ENCODE measurements at places on chromosomes 1 and 21.

DNA sequence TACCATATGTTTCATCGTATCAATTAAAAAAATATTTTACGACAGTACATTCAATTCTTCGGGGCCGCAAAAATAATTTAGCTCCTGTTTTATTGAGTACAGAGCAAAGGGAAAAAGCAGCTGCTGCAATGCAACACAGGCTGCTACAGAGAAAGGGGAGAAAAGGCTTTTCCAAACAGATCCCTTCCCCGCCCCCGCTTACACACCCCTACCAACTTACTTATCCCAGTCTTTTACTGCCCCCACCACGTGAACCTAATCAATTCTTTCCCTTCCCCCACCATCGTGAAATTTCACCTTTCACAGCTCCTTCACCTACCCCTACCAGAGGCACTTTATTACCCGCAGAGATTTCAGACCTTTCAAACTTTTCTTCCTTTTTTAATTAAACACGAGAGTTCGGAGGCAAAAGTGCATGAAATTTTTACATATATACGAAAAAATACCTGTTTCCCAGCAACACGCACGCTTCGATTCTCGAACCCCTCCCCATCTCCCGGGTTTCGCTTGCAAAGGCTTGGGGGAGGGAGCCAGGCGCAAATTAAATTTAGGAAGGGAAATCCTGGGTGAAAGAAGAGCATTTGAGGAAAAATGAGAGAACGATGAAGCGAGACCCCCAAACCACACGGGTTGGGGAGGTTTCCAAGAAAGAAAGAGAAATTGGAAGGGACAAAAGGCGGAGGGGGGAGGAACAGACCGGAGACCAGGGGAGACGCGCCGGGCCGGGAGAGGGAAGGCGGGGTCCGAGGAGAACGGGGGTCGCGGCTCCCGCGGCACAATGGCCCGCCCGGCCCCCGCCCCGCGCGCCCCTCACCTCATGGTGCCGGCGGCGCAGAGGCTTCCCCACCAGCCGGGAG is 823 bp downstream of the ENAH start:
- no peak for DNase-seq

DNA sequence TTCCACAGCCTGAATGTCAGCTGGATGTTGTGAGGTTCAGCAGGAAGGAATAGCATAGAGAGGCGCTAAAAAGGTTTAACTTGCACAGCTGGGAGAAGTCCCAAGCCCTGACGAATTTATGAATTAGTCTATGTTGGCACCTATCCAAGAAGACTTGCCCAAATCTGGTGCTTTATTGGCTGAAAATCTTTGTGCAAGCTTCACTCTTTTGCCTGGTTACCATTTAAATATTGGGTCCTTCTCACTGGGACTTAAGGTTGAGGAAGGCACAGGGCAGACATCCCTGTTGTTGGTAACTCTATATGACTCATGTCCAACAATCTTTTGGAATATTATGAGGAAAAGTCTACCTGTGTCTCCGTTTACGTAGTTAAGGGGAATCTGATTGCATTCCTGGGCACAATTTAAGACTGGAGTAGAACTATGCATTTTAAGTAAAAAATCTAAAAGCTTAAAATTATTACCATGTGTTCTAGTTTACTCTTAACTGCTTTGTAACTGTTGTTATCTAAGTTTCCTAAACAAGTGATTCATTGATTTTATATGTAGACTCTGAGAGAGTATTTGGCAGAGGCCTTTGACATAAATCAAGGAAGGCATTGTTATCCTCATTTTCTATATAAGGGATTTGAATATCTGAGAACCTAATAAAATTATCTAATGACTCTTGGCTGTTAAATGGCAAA is 181.7 kb upstream of the DPYD start:
- DNase-seq = no peak

GRCh38 chr1:158689875-158690274 is 3.4 kb upstream of the SPTA1 start:
- no peak for DNase-seq

DNA sequence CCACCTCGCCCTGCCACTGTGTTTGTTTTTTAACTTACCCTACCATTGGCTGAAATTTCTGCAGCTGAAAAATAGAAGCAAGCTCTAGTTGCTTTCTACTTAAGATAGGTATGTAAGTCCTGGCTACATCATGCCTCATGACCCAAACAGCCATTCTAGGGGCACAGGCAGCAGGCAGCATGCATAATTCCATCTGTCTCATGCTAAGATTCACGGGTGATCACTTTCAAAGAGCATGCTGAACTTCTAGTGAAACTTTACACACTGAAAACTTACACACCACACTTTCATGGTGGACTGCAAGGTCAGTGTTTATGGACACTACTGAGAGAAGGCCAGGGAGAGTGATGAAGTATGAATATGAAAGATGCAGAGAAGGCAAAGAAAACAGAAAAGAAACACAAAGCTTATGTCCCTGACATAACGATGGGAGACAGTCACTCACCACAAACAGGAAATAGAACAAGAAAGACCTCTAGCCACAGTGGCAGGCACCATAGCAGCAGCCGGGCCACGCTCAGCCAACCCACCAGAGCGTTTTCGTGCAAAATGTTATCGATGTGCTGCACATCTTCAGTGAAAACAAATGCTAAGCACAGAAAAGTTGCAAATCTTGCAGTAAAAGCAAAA is 102.3 kb upstream of the TIAM1 start:
- DNase-seq = no peak

DNA sequence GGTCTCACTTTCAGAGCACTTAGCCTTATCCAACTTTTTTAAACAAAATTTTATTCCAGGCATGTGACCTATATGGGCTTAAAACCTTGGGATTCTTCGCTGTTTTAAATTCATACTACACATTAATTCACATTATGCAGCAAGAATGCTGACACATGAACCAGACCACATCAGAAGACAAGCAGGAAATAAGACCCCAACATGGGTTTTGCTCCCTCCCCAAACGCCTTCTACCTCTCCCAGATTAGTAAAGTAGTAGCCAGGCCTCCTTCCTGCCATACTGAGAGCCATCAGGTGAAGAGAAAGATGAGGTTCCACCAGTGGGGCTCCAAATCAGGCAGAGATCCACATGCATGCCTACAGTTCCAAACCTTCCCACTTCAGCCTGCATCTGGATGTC is 3.7 kb downstream of the IGSF3 start:
- DNase-seq = no peak

GRCh38 chr1:241596633-241597032 is 43.5 kb downstream of the CHML start:
- DNase-seq = peak; percentile 13

GRCh38 chr1:76644139-76644538 is 223.1 kb upstream of the ST6GALNAC5 start:
- no peak for DNase-seq

GRCh38 chr1:44212355-44213221 is 683 bp upstream of the DMAP1 start:
- no peak for DNase-seq

DNA sequence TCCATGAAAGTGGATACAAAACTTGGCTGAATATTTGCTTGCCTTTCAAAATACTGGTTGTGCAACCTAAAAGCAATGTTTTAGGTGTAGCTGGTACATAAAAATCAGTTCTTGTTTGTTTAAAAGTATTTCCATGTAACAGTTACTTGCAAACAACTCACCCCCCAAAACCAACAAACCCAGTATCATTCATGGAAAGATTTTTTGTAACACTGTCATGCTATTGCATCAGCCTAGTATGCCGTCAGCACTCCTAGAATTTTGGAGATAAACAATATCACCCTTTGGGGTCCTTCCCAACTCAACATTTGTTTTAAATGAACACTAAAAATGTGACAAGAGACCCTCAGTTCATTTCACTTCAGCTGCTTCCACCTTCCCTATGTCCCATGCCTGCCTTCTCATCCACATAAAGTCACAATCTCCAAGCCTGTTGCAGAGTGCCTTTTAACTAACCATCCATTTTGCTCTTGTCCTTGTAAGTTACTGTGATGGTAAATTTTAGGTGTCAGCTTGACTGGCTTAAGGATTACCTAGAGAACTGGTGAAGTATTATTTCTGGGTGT is 425.3 kb downstream of the DUSP10 start:
- DNase-seq = no peak

DNA sequence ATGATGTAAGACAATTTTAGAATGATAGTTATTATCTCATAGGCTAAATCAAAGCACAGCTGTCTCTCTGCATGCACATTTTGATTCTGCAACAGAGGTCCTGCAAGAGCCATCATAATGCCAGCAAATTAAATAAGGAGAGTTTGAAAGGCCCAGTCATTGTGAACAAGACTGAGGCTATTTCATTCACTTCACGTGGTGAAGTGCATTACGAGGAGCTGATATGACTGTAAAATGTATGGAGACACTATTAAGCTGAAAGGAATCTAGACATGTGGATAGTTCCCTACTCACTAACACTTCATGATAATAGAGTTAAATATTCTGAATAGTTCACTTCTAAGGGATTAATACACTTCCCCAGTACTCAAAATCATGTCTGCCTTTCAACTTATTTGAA is 299.0 kb downstream of the SMYD3 start:
- DNase-seq = no peak

- no peak for DNase-seq
Observed at GRCh38 chr1:162538815-162539431, 22.6 kb upstream of the UAP1 start.

DNA sequence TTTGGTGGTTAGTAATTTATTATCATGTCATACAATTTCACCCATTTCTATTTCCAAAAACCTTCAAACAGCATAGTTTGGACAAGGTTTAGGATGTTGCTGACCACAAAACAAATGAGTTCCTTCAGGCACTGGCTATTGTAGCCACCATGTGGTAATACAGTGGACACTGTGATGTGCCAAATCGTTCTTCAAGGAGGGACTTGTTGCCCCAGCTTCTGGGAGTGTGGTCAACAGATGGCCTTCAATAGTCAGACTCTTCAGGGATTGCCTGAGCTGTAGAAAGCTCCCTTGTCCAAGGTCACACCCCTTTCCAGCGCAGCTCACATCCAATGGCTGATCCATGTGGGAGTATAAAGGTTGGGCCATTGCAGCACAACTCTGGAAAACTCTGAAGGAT is 2.6 kb downstream of the PDE4B start:
- no peak for DNase-seq

DNA sequence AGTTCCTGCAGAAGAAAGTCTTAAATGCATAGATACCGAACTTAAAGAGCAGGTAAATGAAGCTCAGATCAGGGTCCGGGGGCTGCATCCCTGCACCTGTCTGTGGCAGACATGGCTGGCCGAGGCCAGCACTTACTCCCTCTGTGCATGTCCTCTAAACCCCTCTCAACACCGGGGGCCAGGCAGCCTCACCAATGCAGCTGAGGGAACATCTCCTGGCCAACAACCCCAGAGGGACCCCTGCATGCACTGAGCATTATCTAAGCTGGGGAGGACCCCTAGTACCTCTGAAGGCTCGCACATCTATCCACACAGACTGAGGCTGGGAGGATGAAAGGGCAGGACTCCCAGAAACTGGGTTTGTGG is 18.4 kb downstream of the TTC34 start:
- DNase-seq = no peak

GRCh38 chr21:26036916-26037315 is 133.7 kb downstream of the APP start:
- no peak for DNase-seq

DNA sequence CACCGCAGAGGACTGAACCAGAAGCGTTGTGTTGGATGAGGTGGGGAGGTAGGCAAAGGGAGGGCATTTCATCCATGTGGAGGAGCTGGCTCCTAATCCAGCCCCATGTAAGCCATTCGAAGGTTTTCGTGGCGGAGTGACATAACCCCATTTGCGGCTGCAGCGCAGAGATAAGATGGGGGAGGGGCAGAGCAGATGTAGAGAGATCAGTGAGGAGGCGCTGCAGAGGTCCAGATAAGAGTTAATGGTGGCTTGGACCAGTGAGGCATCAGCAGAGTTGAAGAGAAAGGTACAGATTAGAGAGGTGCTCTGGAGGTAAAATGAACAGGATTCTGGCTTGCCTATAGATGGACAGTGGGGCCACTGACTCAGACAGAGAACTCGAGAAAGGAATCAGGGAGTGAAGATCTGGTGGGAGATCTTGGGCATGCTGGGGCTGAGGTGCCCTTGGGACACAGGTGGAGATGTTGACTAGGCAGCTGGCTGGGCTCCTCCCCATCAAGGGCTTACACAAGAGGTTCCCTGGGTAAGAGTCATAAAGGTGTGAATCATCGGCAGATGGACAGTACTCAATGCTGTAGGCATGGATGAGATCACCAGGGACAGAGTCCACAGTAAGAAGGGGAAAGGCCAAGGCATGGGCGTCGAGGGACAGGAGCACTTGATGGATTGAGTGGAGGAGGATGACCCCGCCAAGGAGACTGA is 7.8 kb upstream of the PTPRF start:
- no peak for DNase-seq

GRCh38 chr21:26405071-26405470 is 168.0 kb downstream of the CYYR1 start:
- DNase-seq = no peak

DNA sequence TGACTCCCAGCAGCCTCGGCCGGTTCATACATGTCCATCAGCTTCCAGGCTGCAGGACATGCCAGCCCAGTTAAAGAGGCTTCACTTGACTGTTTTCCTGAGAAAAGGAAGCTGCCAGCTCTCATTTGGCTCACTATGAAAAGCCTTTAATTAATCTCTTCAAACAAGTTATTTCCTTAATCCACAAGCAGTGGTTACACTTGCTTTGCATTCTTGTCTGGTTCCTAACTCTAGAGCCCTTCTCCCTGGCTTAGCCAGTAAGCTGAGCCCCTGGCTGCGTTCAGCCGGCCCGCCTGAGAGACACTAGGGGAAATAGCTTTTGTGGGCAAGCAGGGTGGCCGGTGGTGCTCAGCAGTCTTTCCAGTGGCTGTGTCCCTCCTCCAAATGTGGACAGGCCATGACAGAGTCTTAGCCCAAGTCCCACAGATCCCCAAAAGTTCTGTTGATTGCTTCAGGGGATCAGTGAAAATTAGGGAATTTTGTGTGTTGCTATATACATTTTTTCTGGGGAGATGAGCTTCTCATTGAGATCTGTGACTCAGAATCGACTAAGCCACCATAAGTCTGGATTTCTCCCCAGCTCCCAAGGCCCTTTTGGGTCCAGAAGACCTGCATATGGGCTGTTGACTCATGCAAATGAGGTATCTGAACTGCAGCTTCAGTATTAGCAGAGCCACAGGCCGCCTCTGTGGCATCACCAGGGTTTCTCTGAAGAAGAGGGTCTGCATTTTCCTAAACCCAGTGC is 10.1 kb downstream of the ATF3 start:
- no peak for DNase-seq

GRCh38 chr21:39183272-39184049 is at the start of gene PSMG1:
Gene PSMG1 (minus strand): TSS chr21:39183451. CDS start chr21:39183385, 66 bp downstream.
- peak; percentile 97 for DNase-seq

GRCh38 chr1:30749691-30750583 is 7.6 kb downstream of the LAPTM5 start:
- DNase-seq = peak; percentile 75

DNA sequence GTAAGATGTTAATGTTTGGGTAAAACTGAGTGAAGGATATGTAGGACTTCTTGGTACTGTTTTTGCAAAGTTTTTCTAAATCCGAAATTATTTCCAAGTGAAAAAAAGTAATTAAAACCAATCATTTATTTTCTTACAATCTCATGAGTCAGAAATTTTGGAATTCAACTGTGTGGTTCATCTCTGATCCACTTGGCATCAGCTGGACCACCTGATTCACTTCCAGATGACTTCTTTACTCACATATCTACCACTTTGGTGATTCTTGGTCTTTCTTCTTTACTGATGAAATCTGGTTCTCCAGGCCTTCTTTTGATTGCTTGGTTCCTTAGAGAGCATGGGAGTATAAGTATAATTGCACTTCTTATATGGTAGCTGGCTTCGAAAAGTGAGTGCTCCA is 254.9 kb upstream of the CACYBP start:
- no peak for DNase-seq

Data from GM06990 (cell line).